ENCODE measurements at places on chromosomes 7 and 10. TPM values are rescaled to one million over a fixed set of nuclear protein-coding genes. Genes with fewer than 3 reads are reported as not detected.
A peak's percentile ranks its signal among the peaks of the same experiment; 100 is the strongest.

- DNase-seq: no peak
Measured at GRCh38 chr7:137846827-137847567, at the start of gene DGKI. TSS of gene DGKI (minus strand) at chr7:137846974.

GRCh38 chr10:68154211-68154497 lies 44.9 kb downstream of the MYPN start:
- DNase-seq: peak; percentile 60

DNA sequence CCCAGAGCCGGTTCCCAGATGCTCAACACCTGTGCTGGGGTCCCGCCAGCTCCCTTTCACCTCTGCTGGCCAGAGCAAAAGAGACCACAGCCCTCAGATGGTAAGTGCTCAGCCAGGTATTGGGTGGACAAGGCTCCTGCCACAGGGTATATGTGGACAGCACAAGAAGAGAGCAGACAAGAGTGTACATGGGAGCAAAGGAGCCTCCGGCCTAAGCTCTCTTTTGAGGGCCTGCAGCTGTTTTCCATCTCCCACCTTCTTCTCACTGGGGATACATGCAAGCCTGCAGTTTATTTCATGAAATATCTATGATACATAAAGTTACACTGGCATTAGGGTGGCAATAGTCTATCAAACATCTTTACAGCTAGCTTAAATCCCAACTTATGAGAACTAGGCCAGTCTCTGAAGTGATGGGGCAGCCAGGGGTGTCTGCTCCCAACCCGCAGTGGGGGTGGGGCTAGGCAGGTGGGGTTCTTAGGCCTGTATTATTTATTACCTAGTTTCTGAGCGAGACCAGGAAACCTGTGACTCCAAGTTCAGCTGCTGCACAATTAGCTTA lies 50.4 kb upstream of the DDC start:
- DNase-seq: no peak

GRCh38 chr10:6020826-6021225 lies 41.3 kb downstream of the IL2RA start:
- no peak for DNase-seq

DNA sequence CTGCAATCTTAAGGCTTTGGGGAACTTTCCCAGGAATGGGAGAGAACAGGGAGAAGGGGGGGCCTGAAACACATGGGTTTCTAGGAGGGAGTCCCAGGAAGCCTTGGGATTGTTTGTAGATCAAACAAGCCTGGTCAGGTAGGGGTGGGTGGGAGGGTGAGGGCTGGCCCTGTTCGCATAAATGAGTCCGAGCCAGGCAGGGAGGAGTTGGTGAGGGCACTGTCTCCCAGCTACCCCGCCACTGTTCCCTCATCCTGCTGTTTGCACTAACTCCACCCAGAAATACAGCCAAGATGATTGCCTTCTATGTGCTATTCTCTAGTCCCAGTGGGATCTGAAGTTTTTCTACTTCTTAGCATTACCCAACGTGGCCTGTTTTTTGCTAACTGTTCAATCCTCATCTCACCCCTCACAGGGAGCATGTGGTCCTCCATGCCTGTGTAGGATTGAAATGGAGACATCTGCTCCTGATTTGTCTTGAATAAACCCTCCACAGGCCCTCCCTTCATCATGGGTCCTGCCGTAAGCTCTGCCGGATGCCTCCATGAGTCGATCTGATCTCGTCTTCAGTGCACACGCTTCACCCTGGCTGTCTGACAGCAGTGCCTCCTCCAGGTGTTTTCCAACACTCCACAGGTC lies 257.0 kb downstream of the COBL start:
- DNase-seq: no peak

GRCh38 chr7:37212556-37212955 lies 236.1 kb downstream of the ELMO1 start:
- no peak for DNase-seq

DNA sequence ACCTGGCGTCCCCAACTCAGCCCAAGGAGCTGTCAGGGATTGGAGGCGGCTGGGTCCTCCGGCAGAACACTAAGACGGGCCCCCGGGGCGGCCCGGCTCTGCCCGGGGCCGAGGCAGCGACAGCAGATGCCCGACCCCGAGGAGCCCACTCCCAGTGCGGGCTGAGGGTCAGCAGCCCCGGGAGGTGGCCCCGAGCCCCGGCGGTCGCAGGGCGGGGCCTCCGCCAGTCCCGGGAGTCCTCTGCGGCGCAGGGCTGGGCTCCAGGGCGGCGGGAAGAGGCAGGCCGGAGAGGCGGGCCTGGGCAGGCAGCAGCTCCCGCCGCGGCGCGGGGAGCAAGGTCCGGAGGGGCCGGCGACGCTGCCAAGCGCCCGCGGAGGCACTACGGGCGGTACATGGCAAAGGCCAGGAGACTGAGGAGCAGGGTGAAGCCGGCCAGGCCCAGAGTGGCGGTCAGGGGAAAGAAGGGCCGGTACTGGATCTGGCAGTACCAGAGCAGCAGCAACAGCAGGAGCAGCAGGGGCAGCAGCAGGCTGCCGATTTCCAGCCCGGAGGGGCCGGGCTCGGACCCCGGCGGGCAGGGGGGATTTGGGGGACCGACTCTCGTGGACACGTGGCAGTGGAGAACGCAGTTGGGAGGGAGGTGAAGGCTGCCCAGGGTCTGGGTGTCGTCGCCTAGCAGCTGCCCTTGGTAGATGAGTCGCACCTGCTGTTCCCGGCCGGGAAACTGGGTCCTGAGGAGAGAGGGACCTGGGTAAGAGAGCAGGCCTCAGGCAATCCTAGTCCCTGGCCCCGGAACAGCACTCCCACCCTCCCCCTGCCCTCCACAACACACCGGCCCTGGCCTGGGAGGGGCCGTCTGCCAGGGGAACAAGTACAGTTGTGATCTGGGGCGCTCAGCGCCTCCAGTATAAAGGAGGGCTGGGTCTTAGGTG lies 827 bp upstream of the FASTK start:
- no peak for DNase-seq

DNA sequence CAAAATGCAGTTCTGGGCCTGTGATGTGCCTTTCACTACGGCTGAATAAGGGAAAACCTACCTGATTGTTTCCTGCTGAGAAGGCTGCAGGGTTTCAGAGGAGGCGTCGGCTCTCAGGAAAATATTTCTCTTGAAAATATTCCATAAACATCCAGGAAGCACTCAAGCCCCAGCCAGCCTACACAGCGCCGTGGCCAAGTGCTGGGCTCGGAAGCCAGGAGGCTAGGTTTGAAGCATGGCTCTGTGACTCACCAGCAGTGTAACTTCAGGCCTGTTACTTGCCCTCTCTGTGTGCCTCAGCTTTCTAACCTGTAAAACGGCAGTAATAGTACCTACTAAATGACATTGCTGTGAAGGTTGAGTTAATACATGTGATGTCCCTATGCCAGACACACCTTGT lies 399.1 kb downstream of the GATA3 start:
- no peak for DNase-seq

GRCh38 chr7:102188746-102189145 lies 97.9 kb upstream of the SH2B2 start:
- DNase-seq: no peak

GRCh38 chr7:100044718-100045117 lies 4.9 kb upstream of the ZSCAN21 start:
- no peak for DNase-seq

The IRF5 gene
- total RNA-seq: 17.4 TPM

- DNase-seq: no peak
Measured at GRCh38 chr7:20932785-20933527, 146.3 kb upstream of the SP8 start.

GRCh38 chr7:99128076-99128950 lies 15.6 kb downstream of the SMURF1 start:
- no peak for DNase-seq

- DNase-seq: no peak
Measured at GRCh38 chr10:6231146-6231545, 28.4 kb downstream of the PFKFB3 start.

The SPDYE16 gene
- total RNA-seq: not detected

The LIPK gene
- total RNA-seq: not detected

The HHEX gene
- not detected for total RNA-seq

GRCh38 chr10:22605168-22605567 lies 109.2 kb downstream of the PIP4K2A start:
- DNase-seq: peak; percentile 86

The MDFIC gene
- 37.7 TPM for total RNA-seq

DNA sequence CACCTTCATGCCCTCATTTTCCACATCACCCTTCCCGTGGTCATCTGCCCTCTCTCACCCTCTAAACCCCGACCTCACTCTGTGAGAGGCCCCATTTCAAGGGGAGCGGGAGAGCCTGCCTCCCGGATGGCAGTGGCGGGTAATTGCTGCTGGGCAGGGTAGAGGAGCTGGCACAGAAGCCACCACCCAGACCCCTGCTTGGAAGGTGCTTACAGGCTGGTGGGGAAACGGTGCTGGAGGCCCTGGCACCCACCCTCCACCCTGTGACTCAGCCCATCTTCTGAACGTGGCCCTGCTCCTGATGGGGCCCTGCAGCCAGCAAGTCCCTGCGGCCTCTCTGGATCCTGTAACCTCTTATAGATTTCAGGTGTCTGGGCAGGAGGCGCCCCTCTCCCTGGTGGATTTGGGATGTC lies 10.6 kb upstream of the PWWP2B start:
- DNase-seq: no peak

DNA sequence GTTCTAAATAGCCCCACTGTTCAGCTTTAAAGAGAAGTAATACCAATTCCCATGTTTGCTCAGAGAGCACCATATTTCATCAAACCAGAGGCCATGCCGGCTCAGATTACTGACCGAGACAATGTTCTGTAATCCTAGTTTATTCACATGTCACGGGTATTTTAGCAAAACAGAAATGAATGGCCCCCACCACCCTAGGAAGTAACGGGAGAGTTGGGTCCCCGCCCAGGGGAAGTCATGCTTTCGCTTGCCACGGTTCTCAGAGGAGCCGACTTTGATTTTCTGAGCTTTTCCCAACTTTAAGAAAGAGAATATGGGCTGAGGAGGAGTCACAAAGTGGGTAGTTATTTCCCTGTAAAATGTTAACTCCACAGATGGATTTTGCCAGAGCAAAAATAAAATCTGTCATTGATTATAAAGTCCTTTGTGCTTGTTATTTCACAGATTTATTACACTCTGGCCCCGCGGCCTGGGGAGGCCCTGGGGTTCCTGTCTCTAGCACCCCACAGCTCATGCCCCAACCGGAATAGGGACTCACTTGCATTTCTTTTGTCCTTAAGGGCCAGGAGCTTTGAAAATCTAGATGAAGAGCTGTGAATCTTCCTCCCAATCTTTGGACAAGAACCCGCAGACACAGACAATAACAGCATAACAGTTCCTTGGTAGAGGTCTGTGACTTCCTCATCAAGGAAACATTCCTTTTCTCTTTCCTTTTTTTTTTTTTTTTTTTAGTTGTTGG lies 3.7 kb upstream of the GDF10 start:
- DNase-seq: no peak

GRCh38 chr10:101858723-101859500 lies 15.3 kb upstream of the KCNIP2 start:
- no peak for DNase-seq

- no peak for DNase-seq
Measured at GRCh38 chr7:139299296-139299695, 41.8 kb upstream of the FMC1 start.

GRCh38 chr7:149196151-149196704 lies 882 bp downstream of the ZNF282 start:
- no peak for DNase-seq

DNA sequence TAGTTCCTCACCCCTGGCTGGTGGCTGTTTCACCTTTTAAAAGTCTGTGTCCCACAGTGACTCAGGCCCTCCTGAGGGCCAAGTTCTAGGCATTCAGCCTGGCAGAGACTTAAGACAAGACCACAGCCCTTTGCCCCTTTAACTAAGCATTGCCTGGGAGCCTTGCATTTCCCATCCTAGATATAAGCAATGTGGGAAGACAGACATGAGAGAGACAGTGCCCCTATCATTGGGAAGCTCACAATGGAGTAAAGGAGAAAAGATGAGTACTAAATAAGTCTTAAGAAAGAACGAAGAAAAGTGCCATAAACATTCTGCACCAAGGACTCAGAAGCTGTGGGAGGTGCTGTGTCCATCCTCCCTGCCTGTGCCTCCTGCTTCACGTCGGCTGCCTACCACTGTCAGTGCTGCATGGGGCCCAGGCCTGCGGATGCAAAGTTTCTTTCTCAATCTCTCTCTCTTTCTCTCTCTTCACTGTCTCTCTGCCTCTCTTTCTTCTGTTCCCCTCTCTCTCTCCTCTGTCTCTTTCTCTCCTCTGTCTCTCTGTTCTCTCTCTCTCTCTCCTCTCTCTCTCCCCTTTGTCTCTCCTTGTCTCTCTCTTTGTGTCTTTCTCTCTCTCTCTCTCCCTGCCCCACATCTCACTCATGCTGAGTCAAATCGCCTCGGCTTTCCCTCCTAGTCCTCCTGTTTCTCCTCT lies 21.5 kb downstream of the GPRIN2 start:
- no peak for DNase-seq

The SPRN gene
- not detected for total RNA-seq

GRCh38 chr10:4239186-4239585 lies 454.2 kb upstream of the KLF6 start:
- DNase-seq: no peak

- no peak for DNase-seq
Measured at GRCh38 chr7:18163091-18163490, 135.4 kb upstream of the PRPS1L1 start.

DNA sequence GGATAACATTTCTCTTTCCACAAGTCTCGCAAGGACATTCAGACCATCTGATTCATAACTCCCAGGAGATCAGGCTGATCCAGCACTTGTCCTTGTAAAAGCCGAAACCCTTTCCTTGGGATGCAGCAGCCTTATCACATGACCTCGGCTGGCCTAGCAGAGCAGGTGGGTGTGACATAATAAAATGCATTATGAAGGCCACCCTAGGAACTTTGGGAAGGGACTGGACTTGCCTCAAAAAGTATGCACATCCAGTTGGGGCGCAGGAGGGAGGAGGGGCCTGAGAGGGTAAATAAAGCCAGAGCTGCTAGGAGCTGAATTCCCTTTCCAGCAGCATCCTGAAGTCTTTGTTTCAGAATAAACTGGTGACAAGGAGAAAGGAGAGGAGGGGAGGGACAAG lies 260.8 kb downstream of the SNX13 start:
- DNase-seq: peak; percentile 88

GRCh38 chr10:92207061-92207460 lies 83.8 kb downstream of the CPEB3 start:
- DNase-seq: no peak

DNA sequence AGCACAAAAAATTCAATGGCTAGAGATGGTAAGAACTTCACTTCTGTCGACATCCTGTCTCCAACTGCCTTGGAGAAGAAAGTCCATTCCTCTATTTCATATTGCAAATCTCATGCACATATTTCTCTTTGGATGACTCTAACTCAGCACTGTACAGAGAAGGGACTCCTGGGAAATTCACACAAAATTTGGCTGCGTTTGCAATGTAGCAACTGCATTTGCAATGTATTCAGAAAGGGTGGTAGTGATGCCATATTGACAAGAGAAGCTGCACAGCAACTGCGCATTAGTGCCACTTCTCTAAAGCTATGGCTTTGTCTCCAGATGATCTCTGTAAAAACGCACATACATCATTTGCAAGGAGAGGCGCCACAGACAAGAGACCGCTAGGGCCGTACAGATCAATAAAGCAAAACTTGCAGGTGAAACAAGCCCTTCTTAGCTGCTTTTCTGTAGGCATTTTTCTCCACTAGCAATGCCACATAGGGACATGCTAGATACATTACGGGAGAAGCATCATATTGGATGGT lies 389.5 kb downstream of the TCERG1L start:
- DNase-seq: no peak

Measured in A172 (cell line).